ENCODE measurements at places on chromosomes 5 and 9.

DNA sequence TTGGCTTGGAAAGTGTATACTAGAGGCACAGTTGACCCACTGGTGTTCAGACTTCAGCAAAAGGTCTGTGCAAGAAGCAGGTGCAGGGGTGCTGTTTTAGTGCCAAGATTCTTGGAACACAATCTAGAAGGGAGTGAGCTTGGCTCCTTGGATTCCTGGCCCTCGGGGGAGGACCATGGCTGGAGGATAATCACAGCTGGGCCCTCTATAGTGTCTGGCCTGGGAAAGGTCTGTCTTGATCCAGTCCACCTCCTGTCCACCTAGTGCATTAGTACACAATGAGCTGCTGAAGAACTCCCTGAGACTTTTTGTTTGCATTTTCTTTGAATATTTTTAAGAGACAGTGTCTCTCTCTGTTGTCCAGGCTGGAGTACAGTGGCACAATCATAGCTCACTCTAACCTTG, 50.4 kb upstream of the PLPP1 start:
- no peak for DNase-seq

- no peak for DNase-seq
These were observed 184.5 kb downstream of the FBN2 start for GRCh38 chr5:128353441-128354107.

GRCh38 chr5:15440434-15440833, 59.5 kb upstream of the FBXL7 start:
- no peak for DNase-seq

DNA sequence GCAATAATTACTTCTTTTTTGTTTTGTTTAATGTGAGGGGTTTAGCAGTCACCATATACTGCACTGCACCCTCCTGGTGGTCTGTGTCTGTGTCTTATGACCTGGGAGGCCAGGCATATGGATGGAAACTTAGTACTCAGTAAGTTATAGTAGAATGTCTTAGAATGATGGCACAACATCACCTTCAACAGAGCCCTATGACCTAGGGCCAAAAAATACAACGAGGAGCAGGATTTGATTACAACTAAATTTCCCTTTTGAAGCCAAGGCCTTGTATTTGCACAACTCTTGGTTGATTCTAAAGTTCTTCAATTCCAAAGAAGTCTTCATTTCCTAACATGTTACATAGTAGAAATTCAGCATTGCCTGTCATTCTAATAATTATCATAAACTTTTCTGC, 422.1 kb upstream of the PIK3R1 start:
- DNase-seq: no peak
